ENCODE measurements at places on chromosomes 7 and 10.

DNA sequence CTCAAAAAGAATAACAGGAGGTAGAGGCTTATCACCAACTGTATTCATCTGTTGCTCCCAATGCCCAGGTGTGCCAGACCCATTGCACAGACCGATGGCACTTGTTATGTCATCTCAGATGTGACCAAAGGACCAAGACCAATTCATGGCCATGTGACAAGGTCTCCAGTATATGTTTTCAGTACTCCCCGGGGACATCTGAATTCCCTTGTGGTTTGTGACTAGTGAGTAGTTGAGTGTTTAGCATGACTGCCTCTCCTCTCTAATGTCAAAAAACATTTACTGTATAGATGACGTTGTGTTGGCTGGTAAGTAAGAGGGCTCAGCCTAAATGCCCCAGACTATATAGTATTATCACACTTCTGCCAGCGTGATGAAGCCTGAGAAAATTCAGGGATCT lies 202.1 kb upstream of the SMIM30 start:
- no peak for DNase-seq

DNA sequence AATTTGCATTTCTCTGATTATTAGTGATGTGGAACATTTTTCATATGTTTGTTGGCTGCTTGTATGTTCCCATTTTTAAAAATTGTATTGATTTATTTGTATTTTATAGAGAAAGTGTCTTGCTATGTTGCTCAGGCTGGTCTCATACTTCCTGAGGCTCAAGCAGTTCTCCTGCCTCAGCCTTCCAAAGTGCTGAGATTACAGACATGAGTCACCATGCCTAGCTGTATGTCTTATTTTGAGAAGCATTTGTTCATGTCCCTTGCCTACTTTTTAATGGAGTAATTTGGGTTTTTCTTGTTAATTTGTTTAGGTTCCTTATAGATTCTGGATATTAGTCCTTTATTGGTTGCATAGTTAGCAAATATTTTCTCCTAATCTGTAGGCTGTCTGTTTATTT lies 214.2 kb upstream of the KAT6B start:
- no peak for DNase-seq

DNA sequence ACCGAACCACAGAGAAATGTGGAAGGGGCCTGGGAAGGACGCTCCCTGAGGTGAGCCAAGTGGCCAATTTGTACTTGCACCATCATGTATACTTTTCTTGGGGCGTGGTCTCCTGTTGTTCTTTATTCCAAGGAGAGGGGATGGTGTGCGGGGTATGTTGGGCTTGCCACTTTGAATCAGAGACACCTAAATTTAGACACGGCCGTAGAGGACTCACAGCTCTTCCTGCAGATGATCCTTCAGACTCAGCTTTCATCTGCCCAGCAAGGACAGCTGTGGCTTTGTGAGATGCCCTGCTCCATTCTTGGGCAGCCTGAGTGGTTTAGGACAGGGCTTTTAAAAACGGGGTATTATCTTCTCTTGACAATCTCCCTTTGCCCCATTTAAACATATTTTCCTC lies 473.2 kb downstream of the REEP3 start:
- DNase-seq: no peak

DNA sequence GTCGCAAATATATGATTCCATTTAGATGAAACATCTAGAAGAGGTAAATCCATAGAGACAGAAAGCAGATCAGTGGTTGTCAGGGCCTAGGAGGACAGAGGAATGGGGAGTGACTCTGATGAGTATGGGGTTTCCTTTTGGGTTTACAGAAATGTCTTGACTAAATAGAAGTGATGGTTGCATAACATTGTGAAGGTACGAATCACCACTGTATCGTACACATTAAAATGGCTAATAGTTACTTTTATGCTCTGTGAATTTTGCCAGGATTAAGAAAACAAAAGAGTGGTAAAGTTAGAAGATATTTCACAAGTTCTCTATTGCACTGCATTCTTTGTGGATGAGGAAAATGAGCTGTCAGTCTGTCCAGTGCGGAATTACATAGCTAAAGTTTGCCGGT lies 407.4 kb downstream of the KCNMA1 start:
- DNase-seq: no peak
